Stimulated activated CD4-positive, alpha-beta T cell treated with anti-CD3 and anti-CD28 coated beads, Interleukin-15, amount 100 ng/mL, for 48 hours (primary cell): ENCODE measurements at places on chromosomes 4 and X.
A peak's percentile ranks its signal among the peaks of the same experiment; 100 is the strongest.

GRCh38 chrX:101191217-101191750, 28.3 kb upstream of the DRP2 start:
- no peak for DNase-seq

GRCh38 chr4:11348449-11349088, 80.1 kb downstream of the HS3ST1 start:
- DNase-seq: no peak

GRCh38 chr4:2786152-2786671, 6.7 kb upstream of the SH3BP2 start:
- peak; percentile 56 for DNase-seq

GRCh38 chrX:53316111-53316859, 34.9 kb upstream of the IQSEC2 start:
- no peak for DNase-seq

GRCh38 chr4:171594293-171594692, 218.9 kb upstream of the GALNTL6 start:
- no peak for DNase-seq

DNA sequence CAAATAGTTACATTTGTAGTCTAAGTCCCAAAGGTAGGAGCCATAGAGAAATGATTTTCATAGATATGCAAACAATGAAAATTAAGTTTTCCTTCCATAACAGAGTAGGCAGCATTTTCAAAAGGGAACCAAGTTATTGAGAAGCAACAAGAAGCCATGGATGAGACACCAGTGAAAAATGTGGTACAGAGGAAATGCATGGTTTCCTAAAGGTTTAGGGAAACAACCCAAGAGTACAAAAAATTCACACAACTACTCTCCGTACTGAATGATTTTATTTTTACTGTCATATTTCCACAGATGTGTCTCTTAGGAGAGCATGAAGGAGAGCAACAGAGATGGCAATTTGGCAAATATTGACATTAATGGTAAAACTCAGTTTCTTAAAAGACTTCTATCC, 1408.9 kb upstream of the PCDH7 start:
- no peak for DNase-seq

DNA sequence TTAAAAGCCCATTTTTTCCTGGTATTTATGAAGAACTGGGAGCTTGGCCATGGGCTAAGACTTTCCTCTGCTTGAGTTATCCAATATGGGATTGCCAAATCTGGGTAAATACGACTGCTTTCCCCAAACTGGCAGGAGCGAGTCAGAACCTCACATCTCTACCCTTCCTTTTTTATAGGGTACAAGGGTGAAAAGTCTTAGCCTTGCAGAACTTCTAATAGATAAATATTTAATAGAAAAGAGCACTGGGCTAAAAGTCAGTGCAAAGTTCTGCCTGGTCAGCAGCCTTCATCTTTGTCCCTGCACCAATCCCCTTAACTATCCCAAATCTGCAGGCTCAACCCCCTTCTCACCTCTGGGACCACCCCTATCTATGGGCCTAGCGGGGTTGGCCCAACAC, 61.6 kb upstream of the ACSL1 start:
- DNase-seq: no peak

DNA sequence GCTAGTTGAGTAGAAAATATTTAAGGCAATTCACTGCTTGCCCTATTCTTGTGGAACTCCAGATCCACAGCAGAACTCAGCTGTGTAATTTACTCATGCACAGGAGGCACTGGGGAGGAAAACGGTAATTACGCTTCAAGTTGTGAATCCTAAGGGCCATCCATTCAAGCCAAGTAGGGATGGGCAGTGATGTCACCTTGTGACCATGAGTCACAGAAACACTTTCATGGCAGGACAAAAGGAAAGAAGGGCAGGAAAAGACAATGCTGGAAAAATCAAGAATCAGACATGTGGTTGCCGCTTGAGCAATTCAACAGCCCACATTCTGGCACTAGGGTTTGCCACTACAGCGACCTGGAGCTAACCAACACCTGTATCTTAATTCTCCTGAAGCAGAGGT, 1.4 kb downstream of the PAQR3 start:
- no peak for DNase-seq

- peak; percentile 52 for DNase-seq
Measured at GRCh38 chr4:25862411-25863346, at the start of gene SEL1L3. Gene SEL1L3 (minus strand): TSS chr4:25862988. CDS start chr4:25862836, 152 bp downstream.

DNA sequence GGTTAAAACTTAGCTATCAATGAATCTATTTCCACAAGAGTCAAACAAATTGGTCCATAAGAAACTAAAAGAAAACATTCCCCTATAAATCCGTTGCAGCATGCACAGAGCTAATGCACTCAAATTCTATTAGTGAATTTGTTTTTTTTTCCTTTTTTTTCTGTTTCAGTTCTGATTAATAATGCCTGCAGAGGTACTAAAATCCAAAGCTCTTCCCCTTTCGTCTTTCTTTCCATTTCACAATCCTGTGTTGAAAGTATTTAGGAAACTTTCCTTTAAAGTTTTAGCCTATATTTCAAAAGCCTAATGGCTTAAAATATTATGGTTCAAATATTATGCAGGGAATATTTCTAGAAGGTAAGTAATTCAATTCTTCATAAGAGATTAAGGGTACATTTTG, 45.9 kb upstream of the VEGFD start:
- no peak for DNase-seq

DNA sequence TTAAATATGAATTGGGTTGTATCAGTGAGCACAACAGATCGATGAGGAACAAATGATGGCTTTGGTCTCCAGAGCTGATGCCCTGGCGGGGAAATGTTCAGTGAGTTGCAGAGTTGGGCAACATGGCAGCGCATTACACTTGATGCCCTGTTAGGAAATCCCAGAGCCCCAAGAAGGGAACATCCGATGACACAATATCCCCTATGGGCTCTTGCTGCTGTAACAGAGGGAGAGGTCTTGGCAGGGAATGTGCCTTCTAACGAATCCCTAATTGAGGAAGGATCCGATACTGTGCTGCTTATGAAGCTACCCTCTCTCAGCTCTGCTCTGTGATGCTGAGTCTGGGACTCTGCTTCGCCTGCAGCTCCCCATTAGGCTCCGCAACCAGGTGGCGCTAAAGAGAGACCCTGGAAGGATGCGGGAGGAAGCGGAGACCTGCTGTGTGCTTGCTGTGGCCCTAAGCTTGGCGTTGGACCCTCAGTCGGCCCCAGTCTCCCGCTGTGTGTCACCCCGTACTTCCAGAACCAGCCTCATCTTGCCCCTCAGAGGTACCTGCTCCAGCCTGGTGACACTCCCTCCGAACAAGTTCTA, 38.9 kb downstream of the PDHA1 start:
- peak; percentile 18 for DNase-seq

DNA sequence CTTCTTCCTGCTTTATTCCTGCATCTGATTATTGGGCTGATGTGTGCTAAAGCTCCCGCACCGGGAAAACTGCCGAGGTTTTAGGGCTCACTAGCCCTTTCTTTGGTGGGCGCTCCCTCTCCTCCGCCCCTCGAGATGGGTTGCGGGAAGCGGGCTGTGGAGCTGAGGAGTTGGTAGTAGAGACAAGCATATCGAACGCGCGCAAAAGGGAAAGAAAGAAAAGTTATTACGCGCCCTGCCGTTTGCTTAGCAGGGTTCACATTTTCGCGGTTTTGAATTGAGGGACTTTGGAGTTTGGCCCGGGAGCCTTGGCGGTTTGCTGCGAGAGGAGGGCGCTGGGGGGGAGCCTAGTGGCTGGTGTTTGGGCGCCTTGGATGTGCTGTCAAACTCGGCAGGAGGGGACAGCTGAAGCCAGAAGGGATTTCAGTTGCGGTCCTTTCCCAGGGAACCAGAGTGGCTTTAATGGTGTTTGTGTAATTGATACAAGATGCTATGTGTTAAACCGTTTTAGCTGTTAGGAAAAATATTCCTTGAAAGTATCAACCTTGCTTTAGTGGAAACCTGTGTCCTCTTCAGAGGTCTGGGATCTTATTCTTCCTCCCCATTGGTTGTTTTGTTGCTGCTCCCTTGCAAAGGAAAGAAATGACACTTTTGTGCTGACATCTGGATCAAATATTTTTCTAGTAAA, 1.1 kb downstream of the GAB1 start:
- no peak for DNase-seq

DNA sequence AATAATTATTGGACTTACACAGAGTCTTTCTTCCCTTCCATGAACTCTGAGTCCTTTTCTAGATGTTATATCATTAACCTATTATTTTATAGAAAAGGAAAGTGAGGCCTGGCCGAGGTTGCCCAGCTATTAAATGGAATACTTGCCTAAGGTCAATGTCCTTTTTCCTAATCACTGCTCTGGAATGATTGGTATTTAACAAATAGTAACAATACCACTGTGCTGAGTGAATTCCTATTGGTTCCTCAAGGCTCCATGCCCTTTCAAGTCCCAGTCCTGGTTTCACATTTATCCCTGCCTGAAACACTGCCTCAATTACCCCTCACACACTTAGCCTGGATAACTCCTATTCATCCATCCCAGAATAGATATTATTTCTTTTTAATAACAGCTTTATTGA, 6.2 kb downstream of the TCEAL9 start:
- no peak for DNase-seq
